ENCODE measurements at places on chromosomes 16 and 17.

GRCh38 chr17:73801455-73802100 is 157.3 kb upstream of the SDK2 start:
- DNase-seq: peak; percentile 86

DNA sequence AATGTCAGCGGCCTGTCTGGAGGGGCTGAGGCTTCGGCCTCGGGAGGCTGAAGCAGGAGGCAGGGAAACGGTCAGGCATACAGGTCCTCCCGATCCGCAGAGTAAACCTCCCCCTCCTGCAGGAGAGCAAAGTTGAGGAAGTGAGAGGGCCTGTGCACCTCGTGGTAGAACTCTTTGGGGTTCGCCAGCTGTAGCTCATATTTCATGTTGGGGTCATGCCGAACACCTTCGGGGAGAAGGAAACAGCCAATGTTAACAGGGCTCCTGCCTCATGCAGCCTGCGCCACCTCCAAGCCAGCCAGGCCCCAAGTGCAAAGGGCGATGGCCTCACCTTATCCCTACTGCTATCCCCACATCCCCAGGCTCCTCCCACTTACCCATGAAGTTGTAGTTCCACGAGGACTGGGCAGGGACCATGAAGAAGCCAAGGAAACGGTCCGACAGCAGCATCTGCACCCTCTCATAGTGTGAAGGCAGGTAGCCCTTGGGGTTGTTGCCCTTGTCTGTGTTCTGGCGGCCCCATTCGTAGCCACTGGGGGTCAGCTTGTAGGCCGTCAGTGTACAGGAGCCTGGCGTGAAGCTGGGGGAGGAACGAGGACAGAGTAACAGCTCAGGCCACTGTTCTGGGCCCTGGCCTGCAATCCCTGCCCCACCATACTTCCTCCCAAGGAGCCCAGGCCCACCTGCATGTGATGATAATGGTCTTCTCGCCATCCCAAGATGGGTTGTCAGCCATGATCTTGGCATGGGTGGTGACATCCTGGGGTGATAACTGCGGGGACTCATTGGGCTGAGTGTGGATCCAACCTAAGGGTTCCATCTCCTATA is 1.3 kb upstream of the RILP start:
- DNase-seq: no peak

GRCh38 chr16:3170440-3171180 is 17.4 kb upstream of the OR1F1 start:
- DNase-seq: no peak

DNA sequence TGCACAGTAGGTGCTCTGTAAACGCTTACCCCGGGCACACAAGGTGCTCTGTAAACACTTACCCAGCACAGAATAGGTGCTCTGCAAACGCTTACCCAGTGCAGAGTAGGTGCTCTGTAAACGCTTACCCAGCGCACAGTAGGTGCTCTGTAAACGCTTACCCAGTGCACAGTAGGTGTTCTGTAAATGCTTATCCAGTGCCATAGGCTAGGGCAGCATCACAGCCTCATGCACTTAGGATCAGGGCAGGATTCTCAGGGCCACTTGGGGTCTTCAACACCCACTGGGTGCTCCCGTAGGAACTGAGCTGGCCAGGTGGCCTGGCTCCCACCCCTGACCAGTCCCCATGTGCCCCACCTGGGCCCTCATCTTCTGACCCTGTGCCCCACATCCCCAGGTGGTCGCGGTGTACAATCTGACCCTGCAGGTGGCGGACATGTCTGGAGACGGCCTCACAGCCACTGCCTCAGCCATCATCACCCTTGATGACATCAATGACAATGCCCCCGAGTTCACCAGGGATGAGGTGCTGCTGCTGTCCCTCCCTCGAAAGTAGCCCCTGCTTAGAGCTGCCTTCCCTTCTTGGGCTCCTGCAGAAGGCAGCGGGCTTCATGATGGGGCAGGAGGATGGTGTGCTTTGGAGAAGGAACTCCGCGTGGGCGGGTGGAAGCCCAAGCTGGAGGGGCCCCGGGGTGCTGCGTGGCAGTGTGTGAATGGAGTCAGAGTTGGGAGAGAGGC is 13.1 kb downstream of the SLC22A31 start:
- no peak for DNase-seq

- no peak for DNase-seq
These were observed 46.9 kb downstream of the RMI2 start for GRCh38 chr16:11392041-11392581.

GRCh38 chr17:66514227-66514806 is 211.9 kb downstream of the PRKCA start:
- DNase-seq: no peak

GRCh38 chr17:48718227-48718760 is 4.0 kb downstream of the PRAC1 start:
- no peak for DNase-seq

Data from NCI-H2081 (cell line).